WTC11 (cell line): ENCODE measurements at places on chromosomes 1 and 21. TPM values are rescaled to one million over a fixed set of nuclear protein-coding genes. Genes with fewer than 3 reads are reported as not detected.

PCBP3 gene
- 8.5 to 14.0 TPM (median 11.8 TPM) in 3 replicates for total RNA-seq

FAM3B gene
- 1.4 to 3.6 TPM (median 3.0 TPM) in 3 replicates for total RNA-seq

TXNDC12 gene
- 80.6 to 89.2 TPM (median 80.9 TPM) in 3 replicates for total RNA-seq

SIPA1L2 gene
- 10.9 to 14.3 TPM (median 11.6 TPM) in 3 replicates for total RNA-seq

ST6GALNAC3 gene
- total RNA-seq: 11.9 to 14.1 TPM (median 12.7 TPM) in 3 replicates

OR2T6 gene
- not detected in 3 replicates for total RNA-seq

CDC14A gene
- total RNA-seq: 8.7 to 11.1 TPM (median 10.3 TPM) in 3 replicates

CR1L gene
- 12.5 to 16.5 TPM (median 13.7 TPM) in 3 replicates for total RNA-seq

AMPD1 gene
- total RNA-seq: not detected in 3 replicates

C8A gene
- 0.07 to 0.13 TPM in 2 of 3 replicates, not detected in the other for total RNA-seq

GJA9 gene
- total RNA-seq: not detected in 3 replicates

LCE3B gene
- not detected in 3 replicates for total RNA-seq

LAMB3 gene
- 0.53 to 0.85 TPM (median 0.60 TPM) in 3 replicates for total RNA-seq

KCNQ4 gene
- total RNA-seq: 3.3 to 4.0 TPM (median 3.6 TPM) in 3 replicates

DENND2D gene
- 2.1 to 2.9 TPM (median 2.2 TPM) in 3 replicates for total RNA-seq

GABRD gene
- total RNA-seq: 1.7 to 2.0 TPM (median 1.8 TPM) in 3 replicates

CD5L gene
- total RNA-seq: not detected in 3 replicates

CLDN14 gene
- total RNA-seq: not detected in 3 replicates

KCNJ10 gene
- 1.4 to 1.6 TPM (median 1.4 TPM) in 3 replicates for total RNA-seq
